Ovary (tissue), 10 donors: ENCODE measurements at places on chromosomes 1 and 21. TPM values are rescaled to one million over a fixed set of nuclear protein-coding genes. Genes with fewer than 3 reads are reported as not detected.

FCGR2B gene
- 14.3 TPM for total RNA-seq

TSPAN1 gene
- total RNA-seq, result 2.7 TPM

- H3K27ac ChIP-seq, result no peak overlapping the region
- no peaks in the 10 kb centered on the region for H3K36me3 ChIP-seq
- no peaks in the 10 kb centered on the region for H3K27me3 ChIP-seq
- H3K4me3 ChIP-seq, result no peak overlapping the region
- H3K4me1 ChIP-seq, result no peaks in the 10 kb centered on the region
These were observed 4.5 kb upstream of the FAM177B start for GRCh38 chr1:222732216-222733159.

- no peak for DNase-seq
- H3K4me3 ChIP-seq, result no peak overlapping the region
- H3K36me3 ChIP-seq, result no peaks in the 10 kb centered on the region
- no peaks in the 10 kb centered on the region for H3K27me3 ChIP-seq
These were observed 20.0 kb upstream of the BCAR3 start for GRCh38 chr1:93701629-93702028.
